ENCODE measurements at places on chromosomes 12 and 14.

DNA sequence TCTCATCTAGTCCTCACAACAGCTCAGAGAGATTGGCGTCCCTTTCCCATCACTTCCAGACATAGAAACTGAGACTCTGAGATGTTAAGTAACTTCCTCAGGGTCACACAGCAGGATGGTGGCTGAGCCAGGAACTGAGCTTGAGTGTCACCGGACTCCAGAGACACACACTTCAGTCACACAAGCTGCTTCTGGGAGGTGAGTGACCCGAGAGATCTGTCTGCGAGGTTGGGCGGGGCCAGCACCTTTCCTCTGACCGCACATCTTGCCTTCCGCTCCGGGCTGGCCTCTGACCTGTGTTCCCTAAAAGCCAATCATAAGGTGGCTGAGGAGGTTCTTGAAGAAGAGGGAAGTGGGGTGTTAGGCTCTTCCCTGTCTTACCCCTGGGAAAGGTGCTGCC, 72.2 kb downstream of the ADCK1 start:
- no peak for DNase-seq

DNA sequence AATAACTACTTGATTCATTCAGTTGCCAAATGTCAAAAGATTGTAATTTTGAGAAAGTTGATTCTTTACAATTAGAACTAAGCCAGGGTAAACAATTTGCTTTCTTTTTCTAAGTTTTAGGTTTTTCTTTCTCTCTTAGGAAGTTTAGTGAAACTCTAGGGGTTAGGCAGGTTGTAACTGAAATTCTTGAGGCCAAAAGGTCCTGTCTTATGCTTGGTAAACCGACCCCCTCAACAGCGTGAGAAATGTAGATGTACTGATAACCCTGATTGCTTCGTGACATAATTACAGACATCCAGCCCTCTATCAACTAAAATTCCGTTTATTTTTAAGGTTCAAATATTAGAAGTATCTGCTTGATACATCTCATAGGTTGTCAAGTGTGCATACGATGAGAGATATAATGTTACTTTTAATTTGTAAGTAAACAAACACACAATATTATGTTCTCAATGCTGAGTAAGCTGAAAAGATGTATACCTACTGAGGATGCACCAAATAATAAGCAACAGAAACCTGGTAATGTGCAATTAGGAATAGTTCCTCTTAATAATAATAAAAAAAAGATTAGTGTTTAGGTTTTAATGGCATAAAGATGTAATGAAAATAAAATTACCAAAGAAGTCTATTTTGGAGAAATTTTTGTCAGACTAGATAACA, 7.2 kb downstream of the FUT8 start:
- no peak for DNase-seq

- peak; percentile 52 for DNase-seq
Observed at GRCh38 chr12:124829008-124829707, 34.5 kb downstream of the SCARB1 start.

DNA sequence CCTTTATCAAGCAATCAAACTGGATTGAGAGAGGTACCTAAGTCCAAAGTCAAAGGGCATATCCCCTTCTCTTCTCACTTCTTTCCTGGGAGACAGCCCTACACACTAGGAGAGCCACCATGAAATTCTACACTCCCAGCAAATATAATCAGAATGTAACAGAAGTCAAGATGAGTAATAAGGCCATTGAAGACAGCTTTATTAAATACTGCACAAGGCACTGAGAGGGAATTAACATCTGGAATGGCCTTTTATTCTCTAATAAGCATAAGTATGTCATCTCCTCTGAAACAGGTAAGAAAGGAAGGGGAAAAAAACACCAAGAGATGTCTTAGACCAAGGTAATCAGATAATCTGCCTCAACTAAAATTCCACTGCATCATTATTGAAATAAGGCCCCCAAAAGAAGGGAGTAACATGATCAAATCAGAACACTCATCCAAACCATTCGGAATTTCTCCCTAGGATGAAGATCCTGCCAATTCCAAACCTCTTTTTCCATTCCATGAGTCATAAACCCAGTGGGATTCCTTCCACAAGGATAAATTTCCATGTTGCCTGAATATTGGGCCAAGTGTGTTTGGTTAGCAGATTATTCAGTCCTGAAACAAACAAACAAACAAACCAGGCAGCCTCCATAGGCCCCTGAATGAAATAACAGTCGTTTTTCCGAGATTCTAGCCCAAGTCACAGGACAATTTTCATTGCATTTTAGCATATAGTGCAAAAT, 19.9 kb downstream of the SLC35F4 start:
- no peak for DNase-seq

- no peak for DNase-seq
Observed at GRCh38 chr12:24228371-24228770, 278.9 kb upstream of the SOX5 start.

GRCh38 chr12:100371146-100371545, 14.3 kb downstream of the SLC17A8 start:
- no peak for DNase-seq

- no peak for DNase-seq
Observed at GRCh38 chr12:53965281-53966084, 7.4 kb upstream of the HOXC11 start.

DNA sequence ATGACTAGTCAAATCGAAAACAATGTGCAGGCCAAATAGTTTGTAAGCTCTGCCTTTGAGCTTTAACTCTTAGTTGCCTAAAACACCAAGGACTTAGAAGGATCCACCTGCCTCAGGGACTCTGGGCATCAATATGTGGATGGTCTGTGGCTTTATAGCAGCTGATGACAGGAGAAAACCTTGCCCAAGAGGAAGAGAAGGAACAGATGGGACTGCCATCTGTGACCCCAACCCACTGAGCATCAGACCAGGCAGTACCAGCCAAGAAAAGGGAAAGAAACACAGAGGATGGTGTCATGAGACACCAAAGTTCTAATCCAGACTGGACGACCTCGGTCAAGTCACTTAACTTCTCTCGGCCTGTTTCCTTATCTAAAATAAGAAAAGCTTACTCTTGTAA, 12.7 kb downstream of the TGFB3 start:
- no peak for DNase-seq

GRCh38 chr12:90396556-90396955, 558.4 kb downstream of the CCER1 start:
- no peak for DNase-seq

DNA sequence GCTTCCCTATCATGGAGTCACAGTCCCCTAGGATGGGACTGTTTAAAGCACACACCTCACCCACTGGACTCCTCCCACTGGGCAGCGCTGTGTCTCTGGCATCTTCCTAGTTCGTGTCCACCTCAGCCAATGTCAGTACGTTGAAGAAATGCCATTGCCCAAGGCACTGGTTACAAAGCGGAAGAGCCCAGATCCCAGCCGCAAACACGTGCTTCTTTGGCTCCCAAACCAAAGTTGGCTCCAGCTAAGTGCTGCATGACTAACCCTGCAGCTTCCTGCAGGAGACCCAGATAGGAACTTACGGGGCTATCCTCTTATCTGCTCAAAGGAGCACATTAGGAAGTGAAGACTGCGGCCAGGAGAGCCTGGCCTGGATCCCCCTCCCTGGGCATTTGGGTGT, 9.3 kb downstream of the SYNE3 start:
- DNase-seq = no peak

DNA sequence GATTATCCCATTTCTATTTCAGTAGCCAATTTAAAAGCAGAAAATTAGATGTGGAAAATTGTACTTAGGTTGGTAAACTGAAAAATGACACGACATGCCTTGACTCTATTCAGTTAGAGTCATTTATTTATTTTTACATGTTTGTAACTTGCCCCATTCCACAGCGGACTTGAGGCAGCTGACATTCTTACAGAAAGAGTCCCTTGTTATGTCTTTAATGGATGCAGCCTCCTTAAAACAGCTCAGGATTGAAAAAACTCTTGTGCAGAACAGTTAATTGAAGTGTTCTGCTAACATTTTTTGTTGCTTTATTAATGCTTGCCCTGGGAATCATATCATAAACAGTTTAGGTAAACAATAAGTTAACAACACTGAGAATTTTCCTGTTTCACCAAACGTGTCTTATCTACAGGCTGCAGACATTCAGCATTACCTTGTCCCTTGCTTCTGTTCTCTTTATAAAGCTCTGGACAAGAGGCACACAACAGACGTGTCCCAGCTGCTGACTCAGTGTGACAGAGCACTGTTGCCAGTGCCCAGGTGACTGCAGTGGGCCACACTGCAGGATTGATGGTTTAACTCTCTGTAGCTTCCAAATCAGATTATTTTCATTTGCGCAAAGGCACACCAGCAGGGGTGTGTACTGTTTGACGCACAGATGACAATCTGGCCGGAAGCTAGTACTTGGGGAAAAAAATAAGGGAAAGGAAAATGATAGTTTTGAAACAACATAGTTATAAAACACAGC, 101.6 kb downstream of the PELI2 start:
- DNase-seq = no peak

DNA sequence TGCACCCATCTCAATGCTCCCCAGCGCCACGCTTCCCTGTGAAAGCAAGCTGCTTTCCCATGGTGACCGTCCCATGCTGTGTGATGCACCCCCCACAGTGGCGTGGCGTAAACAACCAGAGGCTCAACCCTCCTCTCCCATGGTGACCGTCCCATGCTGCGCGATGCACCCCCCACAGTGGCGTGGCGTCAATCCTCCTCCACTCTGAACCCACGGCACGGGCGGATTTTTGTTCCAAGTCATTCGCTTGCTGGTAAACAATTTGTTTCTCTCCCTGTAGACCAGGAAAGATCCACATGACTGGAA, 8.9 kb downstream of the STX2 start:
- DNase-seq = no peak

GRCh38 chr12:26823390-26823789, 9.6 kb downstream of the ITPR2 start:
- DNase-seq = no peak

DNA sequence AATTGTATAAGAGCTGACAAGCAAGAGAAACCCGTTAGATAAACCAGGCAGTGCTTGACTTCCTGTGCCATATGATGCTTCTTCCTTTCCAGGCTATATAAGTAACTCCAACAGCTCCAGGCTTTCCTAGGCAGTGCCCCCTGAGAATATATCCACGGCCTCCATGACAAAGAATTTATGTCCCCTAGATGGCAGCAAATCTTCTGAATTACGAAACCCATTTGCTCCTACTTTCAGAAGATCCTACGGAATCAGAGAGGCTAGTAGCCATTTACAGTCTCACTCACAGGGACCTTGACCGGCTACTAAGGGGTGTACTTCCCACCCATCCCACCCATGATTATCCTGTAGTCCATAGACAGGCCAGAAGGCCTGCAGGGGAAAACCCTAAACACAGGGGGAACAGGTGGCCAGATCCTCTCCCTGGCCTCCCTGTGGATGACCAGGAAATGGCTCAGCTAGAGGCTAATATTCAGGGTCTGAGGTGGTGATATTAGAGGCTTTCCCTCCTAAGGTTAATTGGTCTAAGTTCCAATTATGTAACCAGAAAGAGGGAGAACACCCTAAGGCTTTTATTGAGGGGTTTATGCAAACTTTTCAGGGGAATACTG, 77.2 kb upstream of the DCD start:
- peak; percentile 51 for DNase-seq

- DNase-seq = no peak
Observed at GRCh38 chr14:91041450-91041849, 19.0 kb downstream of the RPS6KA5 start.

GRCh38 chr12:130555628-130556485, 160.2 kb downstream of the RIMBP2 start:
- peak; percentile 68 for DNase-seq

DNA sequence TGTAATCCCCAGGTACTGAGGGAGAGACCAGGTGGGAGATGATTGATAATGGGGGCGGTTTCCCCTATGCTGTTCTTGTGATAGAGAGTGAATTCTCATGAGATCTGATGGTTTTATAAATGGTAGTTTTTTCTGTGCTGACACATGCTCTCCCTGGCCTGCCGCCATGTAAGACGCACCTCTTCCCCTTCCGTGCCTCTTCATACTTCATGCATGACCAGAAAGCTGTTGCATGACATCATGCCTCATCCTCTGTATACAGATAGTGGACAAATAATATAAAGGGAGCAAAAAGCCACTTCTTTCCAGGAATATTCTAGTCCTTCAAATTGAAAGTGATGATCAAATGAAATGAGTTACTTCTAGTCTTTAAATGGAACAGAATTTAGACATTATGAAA, 47.3 kb upstream of the LRIG3 start:
- no peak for DNase-seq

GRCh38 chr12:26748741-26749431, 84.1 kb downstream of the ITPR2 start:
- no peak for DNase-seq

DNA sequence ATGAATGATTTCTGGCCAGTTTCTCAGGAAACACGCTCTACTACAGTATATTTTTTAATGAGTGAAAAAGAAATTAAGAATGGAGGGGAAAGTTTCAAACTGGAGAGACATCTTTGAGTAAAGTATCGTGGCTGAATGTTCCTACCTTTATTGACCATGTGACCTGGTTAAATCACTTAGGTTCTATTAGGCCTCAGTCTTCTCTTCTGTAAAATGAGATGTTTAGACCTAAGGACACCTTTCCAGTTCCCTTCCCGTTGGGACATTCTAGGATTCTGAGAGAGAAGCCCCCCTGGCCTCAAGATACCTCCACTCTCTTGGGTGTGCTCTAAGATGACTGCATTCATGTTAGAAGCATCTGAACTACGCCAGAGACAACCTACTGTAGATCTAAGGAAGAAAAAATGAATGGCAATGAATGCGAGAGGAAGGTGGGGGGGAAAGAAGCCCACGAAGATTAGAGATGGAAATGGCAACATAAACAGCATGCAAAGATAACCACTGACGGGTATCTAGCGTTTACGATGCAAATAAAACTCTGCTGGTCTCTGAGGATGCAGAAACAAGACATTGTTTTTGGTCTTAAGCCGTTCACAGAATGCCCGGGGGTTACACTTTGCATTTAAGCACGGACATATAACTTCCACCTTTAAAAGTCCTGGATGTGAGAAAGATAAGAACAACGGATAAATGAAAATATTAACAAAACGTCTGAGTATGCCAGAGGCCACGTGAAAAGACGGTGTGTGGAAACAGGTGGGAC, 599 bp upstream of the CPSF6 start:
- DNase-seq = no peak
